Activated T-cell treated with anti-CD3 and anti-CD28 coated beads, Interleukin-2, amount 50 U/mL, for 72 hours (primary cell): ENCODE measurements at places on chromosomes 5 and 9. TPM values are rescaled to one million over a fixed set of nuclear protein-coding genes. Genes with fewer than 3 reads are reported as not detected.

Gene LECT2
- not detected for total RNA-seq

Gene EQTN
- total RNA-seq, result not detected

Gene SLC22A4
- 2.9 TPM for total RNA-seq

Gene SNCAIP
- not detected for total RNA-seq

Gene PCDHB7
- total RNA-seq, result not detected

Gene ZNF454
- total RNA-seq, result 0.21 TPM

Gene FGF18
- total RNA-seq, result 0.17 TPM

GRCh38 chr9:113963696-113964494 lies 87.8 kb downstream of the ZNF618 start:
- no peak for DNase-seq
- H3K4me3 ChIP-seq, result no peak overlapping the region

- no peaks in the 10 kb centered on the region for H3K4me1 ChIP-seq
- DNase-seq, result no peak
- H3K4me3 ChIP-seq, result no peak overlapping the region
- no peak overlapping the region for H3K27ac ChIP-seq
Observed at GRCh38 chr9:131517761-131518190, 13.3 kb downstream of the UCK1 start.

- no peak overlapping the region for H3K4me3 ChIP-seq
- no peaks in the 10 kb centered on the region for H3K36me3 ChIP-seq
- H3K27me3 ChIP-seq, result no peaks in the 10 kb centered on the region
- no peaks in the 10 kb centered on the region for H3K4me1 ChIP-seq
Observed at GRCh38 chr5:89229331-89230070, 346.5 kb upstream of the MEF2C start.

GRCh38 chr5:139393497-139394122 lies 1.3 kb downstream of the PROB1 start:
- H3K36me3 ChIP-seq, result peaks cover 5% of the 10 kb centered on the region
- no peak for DNase-seq
- no peaks in the 10 kb centered on the region for H3K27me3 ChIP-seq
- H3K4me1 ChIP-seq, result peaks cover 67% of the 10 kb centered on the region

DNA sequence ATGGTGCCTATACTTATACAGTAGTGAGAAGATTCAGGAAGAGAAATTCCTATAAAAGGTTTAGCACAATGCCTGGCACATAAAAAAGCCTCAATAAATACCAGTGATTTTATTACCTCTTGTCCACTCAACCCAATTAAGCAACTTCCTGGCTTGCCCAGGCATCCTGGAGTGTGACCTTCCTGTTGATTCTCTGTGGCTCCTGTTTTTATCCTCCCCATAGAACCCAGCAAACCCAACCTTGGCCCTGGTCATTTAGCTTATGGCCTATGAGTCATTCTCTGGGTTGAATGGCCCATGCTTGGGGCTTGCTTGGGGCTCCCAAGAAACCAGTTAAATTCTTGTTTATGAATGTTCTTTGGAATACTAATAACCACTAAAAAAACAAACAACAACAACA lies 21.4 kb upstream of the SPARC start:
- peaks cover 21% of the 10 kb centered on the region for H3K27me3 ChIP-seq
- no peak overlapping the region for H3K4me3 ChIP-seq
- no peaks in the 10 kb centered on the region for H3K4me1 ChIP-seq
- no peak overlapping the region for H3K27ac ChIP-seq
- H3K36me3 ChIP-seq, result no peaks in the 10 kb centered on the region
- DNase-seq, result no peak

DNA sequence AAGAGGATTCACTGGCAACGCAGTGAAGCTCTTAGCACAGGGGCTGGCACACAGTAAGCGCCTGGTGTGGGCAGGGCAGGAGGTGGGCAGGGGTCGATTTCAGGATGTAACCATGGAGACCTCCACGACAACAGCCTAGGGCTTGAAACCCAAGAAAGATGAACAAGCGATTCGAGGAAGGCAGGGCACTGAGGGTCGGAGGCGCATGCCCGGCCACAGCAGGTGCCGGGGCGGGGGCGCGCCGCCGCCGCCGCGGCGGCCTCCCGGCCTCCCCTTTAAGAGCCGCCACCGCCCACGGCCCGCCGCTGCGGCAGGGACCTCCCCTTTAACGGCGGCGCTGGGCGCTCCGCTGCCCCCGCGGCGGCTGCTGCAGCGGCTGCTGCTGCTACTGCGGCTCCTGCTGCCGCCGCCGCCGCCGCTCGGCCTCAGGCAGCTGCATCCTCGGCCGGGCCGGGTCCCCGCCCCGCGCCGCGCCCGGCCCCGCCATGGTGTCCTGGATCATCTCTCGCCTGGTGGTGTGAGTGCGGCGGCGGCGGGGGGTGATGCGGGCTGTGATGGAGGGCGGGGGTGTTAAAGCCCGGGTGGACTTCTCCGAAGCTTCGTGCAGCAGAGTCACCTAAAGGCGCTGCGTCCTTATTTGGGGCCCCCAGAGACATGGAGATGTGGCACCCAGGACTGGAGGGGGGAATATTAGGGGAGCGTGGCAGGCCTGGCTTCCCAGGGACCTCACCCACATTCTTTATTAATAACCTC lies at the start of gene REEP2:
Gene REEP2, plus strand, starts transcription at position 334 of the 753 bp plus-strand sequence. Its CDS starts 152 bp downstream, at position 486.
- H3K27me3 ChIP-seq, result no peaks in the 10 kb centered on the region
- peak; percentile 82 for DNase-seq

DNA sequence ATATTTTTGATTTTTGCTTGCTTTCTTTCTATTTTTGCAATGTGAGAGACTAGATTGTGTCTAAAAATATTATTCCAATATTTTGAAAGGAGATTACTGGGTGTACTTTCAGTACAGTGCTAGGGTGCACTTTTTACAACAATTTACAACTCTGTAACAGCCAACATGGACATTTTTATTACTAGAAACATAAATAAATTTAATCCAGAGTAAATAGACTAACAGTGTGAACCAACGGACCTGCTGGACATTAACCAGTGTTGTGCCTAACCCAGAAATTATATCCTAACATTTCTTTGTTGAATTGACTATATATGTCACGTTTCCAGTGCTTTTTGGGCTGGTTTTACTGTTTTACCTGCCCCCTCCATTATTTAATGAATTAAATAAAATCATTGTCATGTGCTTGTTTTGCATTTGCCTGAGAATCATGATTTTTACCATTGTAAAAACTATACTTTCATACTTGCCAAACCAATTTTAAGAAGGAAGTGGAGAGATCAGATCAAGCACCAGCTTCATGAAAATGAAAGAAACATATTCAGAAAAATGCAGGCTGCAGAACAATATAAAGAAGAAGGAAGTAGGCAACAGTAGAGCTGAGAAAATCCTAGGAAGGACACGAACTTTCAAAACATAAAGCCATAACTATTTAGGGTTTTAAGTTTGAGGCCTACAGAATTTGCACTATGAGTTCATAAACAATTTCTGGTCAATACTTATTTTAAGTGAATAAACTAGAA lies 400.8 kb upstream of the PIK3R1 start:
- H3K4me1 ChIP-seq, result no peaks in the 10 kb centered on the region
- no peak overlapping the region for H3K27ac ChIP-seq
- H3K27me3 ChIP-seq, result peaks cover 8% of the 10 kb centered on the region
